ENCODE measurements at places on chromosomes 12 and 14.

DNA sequence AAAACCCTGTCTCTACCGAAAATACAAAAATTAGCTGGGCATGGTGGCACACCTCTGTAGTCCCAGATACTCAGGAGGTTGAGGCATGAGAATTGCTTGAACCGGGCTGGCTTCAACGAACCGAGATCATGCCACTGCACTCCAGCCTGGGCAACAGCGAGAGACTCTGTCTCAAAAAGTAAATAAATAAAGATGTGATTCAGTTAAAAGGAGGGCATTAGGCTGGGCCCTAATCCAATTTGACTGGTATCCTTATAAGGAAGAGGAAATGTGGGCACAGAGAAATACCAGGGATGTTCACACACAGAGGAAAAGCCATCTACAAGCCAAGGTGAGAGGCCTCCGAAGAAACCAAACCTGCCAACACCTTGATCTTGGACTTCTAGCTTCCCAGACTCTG, 10.1 kb upstream of the DCAF4 start:
- DNase-seq: no peak

- DNase-seq: no peak
These were observed 102.5 kb downstream of the BEGAIN start for GRCh38 chr14:100484531-100485267.

- no peak for DNase-seq
These were observed 1061.8 kb upstream of the FLRT2 start for GRCh38 chr14:84468153-84468552.

DNA sequence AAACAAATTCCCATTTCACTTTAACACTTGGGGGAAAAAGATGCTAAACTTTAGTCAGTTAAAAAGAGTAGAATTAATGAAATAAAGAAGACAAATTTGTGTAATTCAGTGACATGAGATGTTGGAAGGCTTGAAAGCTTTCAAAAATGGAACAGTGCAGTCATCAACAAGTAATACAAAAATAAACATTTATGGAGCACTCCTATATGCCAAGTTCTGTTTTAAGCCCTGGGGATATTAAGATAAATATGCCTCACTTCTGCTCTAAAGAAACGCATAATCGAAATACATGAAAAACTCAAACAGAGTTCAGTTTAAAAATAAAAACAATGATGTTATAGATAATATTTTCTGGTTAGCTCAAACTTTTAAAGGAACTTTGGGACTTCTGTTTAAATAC, 93.0 kb downstream of the KCNH5 start:
- no peak for DNase-seq

DNA sequence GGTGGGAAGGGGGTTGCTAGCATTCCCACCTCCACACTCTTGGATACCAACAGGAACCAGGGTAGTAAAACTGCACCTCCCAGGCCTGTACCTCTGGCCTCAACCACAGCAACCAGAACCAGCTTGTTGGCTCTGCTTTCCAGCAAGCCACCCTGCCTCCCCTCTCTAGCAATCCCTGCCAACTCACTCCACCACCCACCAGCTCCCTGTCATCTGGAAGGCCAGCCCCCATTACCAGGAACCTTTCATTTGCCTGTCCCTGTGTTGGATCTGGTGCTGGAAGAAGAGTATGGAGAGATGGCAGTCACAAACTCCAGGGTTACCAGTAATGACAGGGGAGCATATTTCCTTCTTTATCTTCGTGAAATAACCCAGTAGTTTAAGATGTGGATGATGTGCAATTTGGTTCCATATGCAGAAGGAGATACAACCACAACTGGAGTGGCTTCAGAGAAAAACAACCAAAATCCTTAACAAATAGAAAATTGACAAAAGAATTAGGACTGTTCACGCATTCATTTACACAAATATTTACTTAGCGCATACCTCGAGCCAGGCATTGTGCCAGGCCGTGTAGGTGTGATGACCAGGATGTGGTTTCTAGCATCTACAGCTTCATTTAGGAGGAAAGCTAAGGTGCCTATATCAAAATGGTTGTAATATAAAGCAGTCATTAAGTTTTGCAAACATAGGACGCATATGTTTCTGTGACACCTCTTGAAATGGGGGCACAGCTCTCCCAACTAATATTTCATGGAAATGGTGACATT, 3.4 kb downstream of the B4GALNT3 start:
- DNase-seq: no peak

DNA sequence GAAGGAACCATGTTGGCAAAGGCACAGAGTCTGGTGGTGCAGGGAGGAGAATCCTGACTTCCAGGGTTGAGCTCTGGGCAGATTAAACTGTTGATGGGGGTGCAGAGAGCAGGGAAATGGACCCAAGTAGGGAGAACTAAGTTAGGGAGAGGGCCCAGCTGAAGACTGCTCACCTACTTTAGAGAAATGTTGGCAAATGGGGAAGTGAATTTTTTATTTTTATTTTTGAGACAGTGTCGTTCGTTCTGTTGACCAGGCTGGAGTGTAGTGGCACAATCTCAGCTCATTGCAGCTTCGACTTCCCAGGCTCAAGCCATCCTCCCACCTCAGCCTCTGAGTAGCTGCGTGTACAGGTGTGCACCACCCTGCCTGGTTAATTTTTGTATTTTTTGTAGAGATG, 32.1 kb upstream of the TUBA1A start:
- DNase-seq: no peak

- DNase-seq: no peak
These were observed 60.8 kb upstream of the SLC38A4 start for GRCh38 chr12:46886541-46887041.

Measured in left renal cortex interstitium (tissue), 4 donors.